ENCODE measurements at places on chromosomes 4 and X. TPM values are rescaled to one million over a fixed set of nuclear protein-coding genes. Genes with fewer than 3 reads are reported as not detected.

DNA sequence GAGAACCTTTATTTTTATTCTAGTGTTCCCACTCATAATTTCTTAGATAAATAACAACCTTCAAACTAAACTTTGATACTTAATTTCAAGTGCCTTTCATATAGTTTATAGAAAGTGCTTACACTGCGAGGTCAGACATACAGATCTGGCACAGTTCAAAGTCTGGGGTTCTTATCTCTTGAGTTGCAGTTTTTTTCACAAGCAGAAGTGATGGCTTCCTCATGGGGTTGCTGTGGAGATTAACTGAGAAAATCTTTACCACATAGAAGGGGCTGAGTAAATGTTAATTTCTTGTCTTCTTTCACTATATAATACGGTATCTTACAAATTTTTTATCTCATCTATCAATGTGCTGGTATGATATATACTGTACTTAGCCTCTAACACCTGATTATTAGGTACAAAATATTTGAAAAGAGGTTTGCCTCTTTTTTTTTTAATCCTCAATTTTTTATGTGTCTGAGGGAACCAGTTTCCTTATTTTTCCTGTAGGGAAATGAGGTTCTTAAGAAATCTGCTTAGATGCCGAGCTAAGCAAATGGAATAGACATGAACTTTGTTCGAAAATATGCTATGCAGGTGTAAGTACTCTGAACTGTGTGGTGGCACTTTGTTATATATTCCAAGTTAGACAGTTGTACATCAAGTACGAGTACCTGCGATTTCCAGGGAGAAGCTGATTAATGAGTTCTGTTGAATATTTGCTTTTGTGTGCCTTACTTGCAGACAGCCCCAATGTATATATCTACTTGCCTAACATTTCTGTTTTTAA lies 3.3 kb downstream of the ING2 start:
- no peak for DNase-seq

GRCh38 chrX:71619193-71619592 lies 882 bp upstream of the CXCR3 start:
- DNase-seq: no peak

NALF2 gene
- polyA plus RNA-seq: 0.51 TPM

FAM9B gene
- 0.18 TPM for polyA plus RNA-seq

DNA sequence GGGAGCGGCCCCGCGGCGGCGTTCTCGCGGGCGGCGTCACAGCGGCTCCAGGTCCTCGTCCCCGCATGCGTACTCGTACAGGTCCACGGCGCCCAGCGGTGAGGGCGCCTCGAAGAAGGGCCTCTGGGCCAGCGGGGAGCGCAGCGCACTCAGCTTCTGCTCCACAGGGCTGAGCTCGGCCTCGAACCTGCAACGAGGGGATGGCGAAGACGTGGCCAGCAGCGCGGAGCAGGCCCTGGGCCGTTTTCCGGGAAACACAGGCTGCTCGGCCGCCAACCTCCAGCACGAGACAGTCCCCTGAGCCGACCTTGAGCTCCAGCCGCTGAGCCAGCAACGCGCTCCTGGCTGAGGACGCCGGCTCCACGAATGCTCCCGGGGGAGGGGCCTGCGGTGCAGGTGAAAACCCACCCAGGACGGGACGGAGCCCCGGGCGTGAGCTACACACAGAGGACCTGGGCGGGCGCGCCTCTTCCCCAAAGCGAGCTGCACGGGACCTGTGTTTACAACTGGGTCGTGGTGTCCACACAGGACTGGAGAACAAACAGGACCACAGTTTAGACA lies 15.8 kb upstream of the GTPBP6 start:
- no peak for DNase-seq

- DNase-seq: no peak
These were observed 84.2 kb downstream of the GPR143 start for GRCh38 chrX:9681422-9681821.

DNA sequence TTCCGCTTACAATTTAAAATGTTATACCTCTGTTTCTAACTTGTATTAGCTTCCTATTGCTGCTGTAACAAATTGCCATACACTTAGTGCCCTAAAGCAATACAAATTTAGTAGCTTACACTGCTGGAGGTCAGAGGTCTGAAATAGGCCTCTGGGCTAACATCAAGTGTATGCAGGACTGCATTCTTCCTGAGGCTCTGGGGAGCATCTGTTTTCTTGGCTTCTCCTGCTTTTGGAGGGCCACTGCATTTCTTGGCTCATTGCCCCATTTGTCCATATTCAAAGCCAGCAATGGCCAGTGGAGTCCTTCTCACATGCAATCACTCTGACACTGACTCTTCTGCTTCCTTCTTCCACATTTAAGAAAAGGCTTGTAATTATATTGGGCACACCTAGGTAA lies 639.8 kb upstream of the INTU start:
- no peak for DNase-seq

CWH43 gene
- 5.9 TPM for polyA plus RNA-seq

AFF2 gene
- polyA plus RNA-seq: 4.3 TPM

HSFX3 gene
- polyA plus RNA-seq: 0.13 TPM

- DNase-seq: no peak
These were observed 35.8 kb upstream of the PRDM8 start for GRCh38 chr4:80161413-80162058.

DNA sequence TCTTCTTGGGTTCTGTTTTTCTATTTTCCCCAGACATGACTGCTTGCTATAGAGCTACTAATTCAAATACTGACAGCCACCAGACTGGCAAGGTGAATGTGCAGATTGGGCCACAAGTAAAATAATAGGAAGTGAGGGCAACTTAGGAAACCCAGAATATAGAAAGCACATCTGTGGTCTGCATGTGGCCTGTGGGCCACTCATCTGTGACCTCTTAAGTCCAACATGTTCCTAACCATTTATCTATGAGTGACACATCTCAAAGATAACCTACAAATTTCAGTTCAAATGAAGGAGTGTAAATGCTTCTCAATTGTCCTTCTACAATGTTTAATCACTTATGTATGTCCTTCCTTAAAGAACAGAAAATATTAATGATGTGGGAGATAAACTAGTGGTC lies 128.9 kb downstream of the REELD1 start:
- DNase-seq: no peak

DNA sequence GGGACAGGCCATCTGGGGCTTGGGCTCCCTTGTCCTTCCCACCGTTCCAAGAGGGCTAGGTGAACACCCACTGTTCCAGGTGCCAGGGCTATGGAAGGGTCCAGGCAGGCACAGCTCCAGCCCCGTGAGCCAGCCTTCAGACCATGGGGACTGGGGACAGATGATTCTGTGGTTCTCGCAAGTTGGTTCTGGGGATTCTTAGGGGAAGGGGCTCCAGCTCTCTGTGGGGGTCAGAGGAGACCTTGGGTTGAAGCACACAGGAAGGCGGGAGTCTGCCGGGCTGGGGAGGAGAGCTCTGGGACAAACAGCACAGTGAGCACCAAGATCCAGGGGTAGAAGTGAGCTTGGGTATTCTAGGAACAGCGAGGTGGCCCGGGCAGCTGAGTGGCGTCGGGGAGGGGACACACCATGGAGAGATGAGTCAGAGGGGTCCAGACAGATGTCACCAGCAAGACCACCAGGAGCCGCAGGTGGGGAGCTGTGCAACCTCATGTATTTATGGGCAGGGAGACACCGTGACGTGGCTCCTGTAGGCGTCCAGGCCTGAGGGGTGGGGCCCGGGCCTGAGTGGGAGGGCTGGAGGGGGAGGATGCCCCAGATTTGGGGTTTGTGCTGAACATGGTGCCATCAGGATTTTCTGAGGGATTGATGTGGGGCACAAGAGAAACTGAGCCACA lies 48.8 kb upstream of the HMX1 start:
- DNase-seq: no peak

DNA sequence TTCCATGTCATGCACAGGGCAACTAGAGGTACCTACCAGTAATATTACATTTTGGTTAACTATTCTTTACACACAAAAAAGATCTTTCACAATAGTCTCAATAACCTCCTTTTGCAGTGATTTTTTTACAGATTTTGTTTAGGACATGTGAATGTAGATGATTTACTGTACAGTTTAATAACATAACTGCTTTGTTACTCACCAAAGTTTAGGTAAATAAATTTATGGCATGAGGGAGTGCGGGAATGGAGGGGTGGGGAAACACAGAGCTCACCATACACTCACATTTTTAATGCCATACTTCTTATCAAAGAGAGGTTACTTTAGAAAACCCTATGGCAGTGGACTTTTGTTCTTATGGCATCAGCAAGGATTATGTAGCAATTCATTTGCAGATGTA lies 93.1 kb upstream of the TEX13A start:
- no peak for DNase-seq

DNA sequence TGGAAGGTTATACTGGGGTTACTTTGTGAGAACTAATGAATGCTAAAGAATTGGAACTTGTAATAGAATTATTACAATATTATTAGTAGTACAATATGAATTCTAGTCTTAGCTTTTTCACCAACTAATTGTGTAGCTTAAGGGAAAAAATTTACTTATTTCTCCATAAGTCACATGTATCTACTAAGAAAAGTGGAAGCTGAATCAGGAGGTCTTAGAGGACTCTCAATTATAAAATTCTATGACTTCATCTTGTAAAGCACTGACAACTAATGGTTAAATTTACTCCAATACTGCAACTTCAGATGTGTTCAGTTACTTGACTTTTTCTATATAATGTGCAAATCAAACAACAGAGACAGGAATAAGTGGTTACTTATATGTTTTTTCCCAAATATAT lies 899 bp upstream of the TMPRSS11D start:
- no peak for DNase-seq

FAM47E gene
- 6.0 TPM for polyA plus RNA-seq

HTN1 gene
- not detected for polyA plus RNA-seq

GRCh38 chr4:11098461-11098860 lies 330.2 kb downstream of the HS3ST1 start:
- DNase-seq: no peak

GRCh38 chr4:89899854-89900253 lies 5.2 kb downstream of the MMRN1 start:
- no peak for DNase-seq

GPR78 gene
- 1.8 TPM for polyA plus RNA-seq

GRCh38 chr4:172134521-172134920 lies 321.3 kb downstream of the GALNTL6 start:
- no peak for DNase-seq

GRCh38 chr4:182137343-182137742 lies 105.9 kb upstream of the TENM3 start:
- DNase-seq: no peak

XK gene
- polyA plus RNA-seq: 1.1 TPM

GRCh38 chrX:39894683-39895082 lies 203.1 kb downstream of the BCOR start:
- no peak for DNase-seq

JADE3 gene
- 23.5 TPM for polyA plus RNA-seq

GRCh38 chrX:72054779-72055489 lies 76.8 kb downstream of the RTL5 start:
- no peak for DNase-seq

DNA sequence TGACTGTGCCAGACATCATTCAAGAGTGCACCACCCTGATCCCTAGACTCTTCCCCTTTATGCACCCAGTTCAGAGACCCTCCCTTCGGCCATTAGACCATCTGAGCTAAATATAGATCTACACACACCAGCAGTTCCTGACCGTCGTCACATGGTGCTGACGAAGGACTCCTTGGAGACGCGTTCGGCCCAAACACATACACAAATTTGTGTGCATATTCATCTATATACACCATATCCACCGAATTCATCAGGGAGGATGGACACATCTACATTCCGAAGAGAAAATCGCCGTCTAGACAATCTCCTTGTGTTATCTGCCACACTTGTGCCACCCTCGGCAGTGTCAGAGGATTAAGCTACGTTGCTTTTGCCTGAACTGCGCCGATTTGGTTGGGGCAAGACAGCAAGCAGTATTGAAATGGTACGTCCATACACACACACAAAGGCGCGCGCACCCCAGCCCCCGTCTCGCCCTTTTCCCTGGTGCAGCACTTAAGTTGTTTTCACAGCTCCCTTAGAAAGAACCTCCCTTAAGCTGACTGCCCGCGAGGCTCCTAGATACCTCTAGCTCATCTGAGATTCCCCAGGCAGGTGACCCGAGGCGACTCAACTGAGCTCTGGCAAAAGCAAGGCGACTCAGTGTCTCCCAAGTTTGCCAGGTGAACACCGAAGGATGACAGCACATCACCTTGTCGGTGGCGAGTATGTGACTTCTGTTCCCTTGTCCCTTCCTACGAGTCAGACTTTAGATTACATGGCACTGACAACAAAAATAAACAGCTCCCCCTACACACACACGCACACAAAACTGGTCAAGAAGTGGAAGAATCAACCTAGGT lies 1.0 kb downstream of the RASGEF1B start:
- DNase-seq: peak; percentile 37

GRCh38 chr4:18203966-18204365 lies 182.4 kb upstream of the LCORL start:
- DNase-seq: no peak

GRCh38 chr4:186161138-186161537 lies 30.2 kb upstream of the CYP4V2 start:
- no peak for DNase-seq

TMLHE gene
- polyA plus RNA-seq: 24.7 TPM

DNA sequence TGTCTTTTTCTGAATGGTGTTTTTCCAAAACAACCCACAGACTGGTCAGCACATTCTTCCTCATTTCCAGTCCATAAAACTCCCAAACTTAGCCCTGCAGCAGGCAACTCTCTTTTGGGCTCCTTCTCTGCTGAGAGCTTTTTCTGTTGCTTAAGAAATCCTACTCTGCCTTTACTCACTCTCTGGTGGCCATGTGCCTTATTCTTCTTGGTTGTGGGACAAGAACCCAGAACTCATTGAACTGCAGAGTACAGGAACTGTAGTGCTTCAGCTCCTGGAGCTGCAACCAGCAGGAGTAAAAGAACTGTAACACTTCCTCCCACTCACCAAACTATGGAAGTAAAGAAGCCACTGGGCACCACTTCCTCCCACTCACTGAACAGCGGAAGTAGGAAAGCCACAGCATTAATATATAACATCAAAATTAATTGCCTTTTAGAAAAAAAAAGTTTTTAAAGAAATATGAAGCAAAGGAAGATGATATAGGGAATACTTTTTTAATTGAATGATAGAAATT lies 864.1 kb upstream of the PCDH10 start:
- no peak for DNase-seq

- no peak for DNase-seq
These were observed 48.0 kb upstream of the MYOZ2 start for GRCh38 chr4:119087656-119088055.

- no peak for DNase-seq
These were observed 254.7 kb downstream of the FBXW7 start for GRCh38 chr4:152281211-152281610.

ATP5ME gene
- 267 TPM for polyA plus RNA-seq

ETDA gene
- 0.51 TPM for polyA plus RNA-seq

VCX gene
- polyA plus RNA-seq: not detected

DNA sequence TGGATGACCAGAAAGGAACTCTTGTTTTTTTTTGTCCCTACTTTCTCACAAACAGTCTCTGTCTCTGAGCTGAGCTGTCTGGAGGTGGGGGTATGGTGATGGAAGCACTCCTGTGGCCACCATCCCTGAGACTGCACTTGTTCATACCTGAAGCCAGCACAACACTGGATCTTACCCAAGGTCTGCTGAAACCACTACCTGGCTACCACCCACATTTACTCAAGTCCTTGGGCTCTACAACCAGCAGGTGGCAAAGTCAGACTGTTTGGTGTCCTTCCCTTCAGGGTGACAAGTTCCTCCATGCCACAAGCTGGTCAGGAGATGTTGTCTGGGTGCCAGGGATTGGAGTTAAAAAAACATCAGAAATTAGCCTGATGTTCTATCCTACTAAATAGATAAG lies 89.7 kb downstream of the NEXMIF start:
- no peak for DNase-seq

DCAF12L2 gene
- 2.1 TPM for polyA plus RNA-seq

- DNase-seq: no peak
These were observed 174.3 kb downstream of the CEP135 start for GRCh38 chr4:56123051-56123450.

NUDT10 gene
- polyA plus RNA-seq: 11.7 TPM

GRCh38 chr4:96352051-96352517 lies 512.2 kb downstream of the PDHA2 start:
- DNase-seq: no peak
